ENCODE measurements at places on chromosomes 5 and 9. TPM values are rescaled to one million over a fixed set of nuclear protein-coding genes. Genes with fewer than 3 reads are reported as not detected.

The ANKRD55 gene
- not detected for total RNA-seq

The OBP2B gene
- total RNA-seq: not detected

The NSA2 gene
- 145 TPM for total RNA-seq

The CCL19 gene
- total RNA-seq: not detected

The TSPAN17 gene
- 9.8 TPM for total RNA-seq

The WDR38 gene
- not detected for total RNA-seq

The SLC36A3 gene
- total RNA-seq: not detected

The PRLR gene
- total RNA-seq: 10.1 TPM

Data from stomach (tissue), 19 donors.